Activated CD4-positive, alpha-beta T cell treated with anti-CD3 and anti-CD28 coated beads, Interleukin-2, amount 50 U/mL, for 1 hour (primary cell): ENCODE measurements at places on chromosomes 11 and 22.

DNA sequence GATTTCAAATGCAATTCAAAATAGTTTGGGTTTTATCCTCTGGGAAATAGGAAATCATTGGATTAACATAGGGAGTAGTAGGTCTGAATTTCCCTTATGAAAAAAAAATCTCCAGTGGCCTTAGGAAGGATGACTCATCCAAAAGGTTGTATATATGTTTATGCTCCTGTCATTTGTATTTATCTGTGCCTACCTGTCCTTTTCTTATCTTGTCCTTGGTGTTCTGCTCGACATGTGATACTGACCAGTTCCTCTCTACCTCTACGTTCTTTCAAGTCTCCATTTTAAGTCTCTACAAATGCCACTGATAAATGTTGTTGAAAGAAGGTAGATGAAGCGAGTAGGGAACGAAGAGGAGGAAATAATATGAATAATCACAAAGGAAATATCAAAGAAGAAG is 3.0 kb upstream of the SOX6 start:
- DNase-seq, result no peak

- no peak for DNase-seq
These were observed 15.2 kb upstream of the MDK start for GRCh38 chr11:46366260-46366659.

GRCh38 chr11:24617856-24618255 is 121.0 kb downstream of the LUZP2 start:
- no peak for DNase-seq

DNA sequence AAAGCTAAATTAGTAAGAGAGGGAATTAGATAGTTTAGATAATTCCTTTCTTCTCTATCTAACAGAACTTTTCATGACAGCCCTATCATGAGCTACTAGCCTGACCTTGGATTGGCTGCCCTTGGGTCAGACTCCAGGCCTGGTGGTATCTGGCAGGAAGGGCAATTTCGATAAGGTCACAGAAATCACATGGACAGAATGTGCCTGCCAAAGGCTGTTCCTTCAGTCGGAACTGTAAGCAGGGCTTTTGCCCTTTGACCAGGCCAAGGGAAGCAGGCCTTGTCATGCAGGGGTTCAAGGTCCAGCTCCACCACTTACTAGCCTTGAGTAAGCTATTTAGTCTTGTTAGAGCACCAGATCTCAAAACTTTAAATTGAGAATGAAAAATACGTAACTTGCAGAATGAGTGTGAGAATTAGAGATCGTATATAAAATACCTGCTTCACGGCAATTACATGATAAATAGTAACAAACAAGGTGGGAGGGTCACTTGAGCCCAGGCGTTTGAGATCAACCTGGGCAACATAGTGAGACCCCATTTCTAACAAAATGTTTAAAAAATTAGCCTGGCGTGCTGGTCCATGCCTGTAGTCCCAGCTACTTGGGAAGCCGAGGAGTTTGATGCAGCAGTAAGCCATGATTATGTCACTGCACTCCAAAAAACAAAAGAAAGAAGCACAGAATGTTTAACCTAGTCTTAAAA is 60.8 kb upstream of the SC5D start:
- no peak for DNase-seq
